8988T (cell line): ENCODE measurements at places on chromosomes 7 and 10.

DNA sequence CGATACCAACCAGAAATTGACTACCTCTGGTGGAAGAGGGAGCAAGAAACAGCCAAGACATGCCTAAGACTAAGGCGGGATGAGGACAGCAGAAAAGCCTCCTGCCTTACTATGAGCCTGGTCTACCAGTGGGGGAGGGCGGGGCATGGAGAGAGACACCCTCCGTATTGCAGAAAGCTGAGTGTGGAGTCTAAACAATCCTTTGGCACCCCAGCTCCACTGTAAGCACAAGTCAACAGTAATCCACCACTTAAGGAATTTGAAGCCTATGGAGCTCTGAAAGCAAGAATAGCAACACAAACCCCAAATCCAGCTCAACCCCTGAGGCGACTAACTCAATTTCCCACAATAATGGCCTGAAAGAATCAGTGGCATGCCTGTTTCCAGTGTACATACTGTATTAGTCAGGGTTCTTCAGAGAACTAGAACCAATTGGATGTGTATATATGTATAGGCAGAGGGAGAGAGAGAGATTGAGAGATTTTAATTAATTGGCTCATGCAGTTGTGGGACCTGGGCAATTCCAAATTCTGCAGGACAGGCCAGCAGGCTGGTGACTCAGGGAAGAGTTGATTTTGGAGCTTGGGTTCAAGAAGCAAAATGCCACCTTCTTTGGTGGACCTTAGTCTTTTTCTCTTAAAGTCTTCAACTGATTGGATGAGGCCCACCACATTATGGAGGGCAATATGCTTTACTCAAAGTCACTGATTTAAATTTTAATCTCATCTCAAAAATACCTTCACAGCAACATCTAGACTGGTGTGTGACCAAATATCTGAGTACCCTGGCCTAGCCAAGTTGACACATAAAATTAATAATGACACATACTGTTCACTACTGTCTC is 13.5 kb downstream of the PPIF start:
- no peak for DNase-seq

DNA sequence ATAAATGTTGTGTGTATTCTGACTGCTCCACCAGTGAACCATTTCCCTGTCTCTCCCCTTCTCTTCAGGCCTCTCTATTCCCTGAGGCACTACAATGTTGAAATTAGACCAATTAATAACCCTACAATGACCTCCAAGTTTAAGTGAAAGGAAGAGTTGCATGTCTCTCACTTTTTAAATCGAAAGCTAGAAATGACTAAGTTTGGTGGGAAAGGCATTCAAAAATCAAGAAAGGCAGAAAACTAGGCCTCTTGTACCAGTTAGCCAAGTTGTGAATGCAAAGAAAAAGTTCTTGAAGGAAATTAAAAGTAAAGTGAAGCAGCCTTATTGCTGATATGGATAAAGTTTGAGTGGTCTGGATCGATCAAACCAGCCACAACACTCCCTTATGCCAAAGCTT is 198.3 kb upstream of the YAE1 start:
- no peak for DNase-seq

DNA sequence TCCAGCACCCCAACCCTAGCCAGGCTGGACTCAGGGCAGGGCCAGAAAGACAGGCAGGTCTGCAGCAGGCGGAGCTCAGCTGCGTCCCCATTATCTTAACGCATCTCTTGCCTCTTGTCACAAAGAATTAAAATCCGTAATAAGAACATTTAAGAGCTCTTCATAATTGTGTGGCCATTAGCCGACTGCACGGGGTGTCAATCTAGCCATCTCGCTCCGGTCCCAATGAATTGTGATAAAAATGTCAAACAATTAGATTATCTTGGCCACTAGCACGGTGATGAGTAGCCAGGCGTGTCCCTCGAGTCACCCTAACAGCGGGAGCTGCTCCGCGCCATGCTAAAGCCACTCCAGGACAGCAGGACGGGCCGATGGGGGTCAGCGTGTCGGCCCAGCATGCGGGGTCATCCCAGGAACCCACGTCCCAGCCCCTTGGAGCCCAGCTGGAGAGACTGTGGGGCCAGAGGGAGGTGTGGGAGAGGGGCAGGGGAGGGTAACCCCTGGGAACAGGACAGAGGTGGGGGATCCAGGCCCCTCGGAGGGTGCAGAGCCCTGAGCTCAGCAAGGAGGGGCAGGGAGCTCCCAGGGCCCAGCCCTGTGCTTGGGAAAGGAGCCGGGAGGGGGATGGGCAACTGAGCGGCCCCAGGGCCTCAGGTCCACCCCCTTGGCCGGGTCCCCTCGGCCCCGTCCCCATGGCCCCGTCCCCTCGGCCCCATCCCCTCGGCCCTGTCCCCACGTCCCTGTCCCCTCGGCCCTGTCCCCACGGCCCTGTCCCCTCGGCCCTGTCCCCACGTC is 17.7 kb upstream of the NKX6-2 start:
- peak; percentile 43 for DNase-seq

- DNase-seq = no peak
Measured at GRCh38 chr7:117479225-117480054, at the start of gene CFTR. Gene CFTR (plus strand): TSS chr7:117480025. CDS start chr7:117480095, 70 bp downstream.

DNA sequence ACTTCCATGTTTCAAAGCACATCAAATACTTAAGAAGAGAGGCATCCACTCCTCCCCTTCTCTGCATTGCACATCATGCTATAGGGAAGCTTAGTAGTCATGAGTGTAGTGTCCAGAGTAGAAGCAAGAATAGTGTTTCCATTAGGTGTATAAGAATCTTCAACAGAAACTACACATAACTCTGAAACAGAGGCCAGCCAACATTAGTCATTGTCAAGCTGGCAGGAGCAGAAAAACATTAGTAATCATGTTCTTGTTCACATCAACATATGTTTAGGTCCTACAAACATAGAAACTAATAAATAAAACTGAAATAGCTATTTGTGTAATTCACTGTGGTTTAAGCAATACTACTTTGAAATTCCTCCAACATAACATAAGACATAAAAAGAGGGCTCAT is 370.2 kb downstream of the PPP1R3A start:
- DNase-seq = no peak

- DNase-seq = no peak
Measured at GRCh38 chr10:46098386-46098785, 52.3 kb upstream of the MSMB start.

- no peak for DNase-seq
Measured at GRCh38 chr10:46092524-46093081, 46.5 kb upstream of the MSMB start.

DNA sequence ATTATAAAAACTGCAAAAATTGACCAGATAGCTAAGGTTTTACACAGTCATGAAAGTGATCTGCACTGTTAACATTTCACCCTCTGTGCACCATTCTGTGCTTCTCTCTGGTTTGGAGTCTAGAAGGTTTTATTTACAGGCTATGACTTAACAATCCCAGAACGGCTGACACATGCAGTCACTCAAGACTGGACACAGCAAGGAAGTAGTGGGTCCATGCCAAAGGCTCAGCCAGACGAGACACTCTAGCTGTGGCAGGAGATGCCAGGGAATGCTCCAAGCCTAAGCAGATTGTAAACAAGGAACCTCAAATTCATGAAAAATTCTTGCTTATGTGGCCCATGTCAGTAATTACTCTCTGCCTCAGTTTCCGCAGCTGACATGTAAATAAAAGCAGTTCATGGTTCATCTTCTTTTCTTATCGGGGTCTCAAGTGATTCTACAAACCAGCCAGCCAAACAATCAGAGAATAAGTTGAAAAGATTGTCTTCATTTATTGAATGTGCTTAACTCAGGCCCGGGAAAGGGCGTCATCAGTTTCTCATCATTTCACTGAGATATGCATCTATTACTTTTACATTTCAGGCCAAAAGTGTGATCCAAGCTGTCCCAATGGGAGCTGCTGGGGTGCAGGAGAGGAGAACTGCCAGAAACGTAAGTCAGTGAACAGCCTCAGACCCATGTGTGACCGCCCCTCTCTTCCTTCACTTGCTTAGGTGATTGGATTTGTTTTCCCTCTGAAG is 132.1 kb downstream of the EGFR start:
- no peak for DNase-seq
